ENCODE measurements at places on chromosomes 7 and 10. TPM values are rescaled to one million over a fixed set of nuclear protein-coding genes. Genes with fewer than 3 reads are reported as not detected.
A peak's percentile ranks its signal among the peaks of the same experiment; 100 is the strongest.

DNA sequence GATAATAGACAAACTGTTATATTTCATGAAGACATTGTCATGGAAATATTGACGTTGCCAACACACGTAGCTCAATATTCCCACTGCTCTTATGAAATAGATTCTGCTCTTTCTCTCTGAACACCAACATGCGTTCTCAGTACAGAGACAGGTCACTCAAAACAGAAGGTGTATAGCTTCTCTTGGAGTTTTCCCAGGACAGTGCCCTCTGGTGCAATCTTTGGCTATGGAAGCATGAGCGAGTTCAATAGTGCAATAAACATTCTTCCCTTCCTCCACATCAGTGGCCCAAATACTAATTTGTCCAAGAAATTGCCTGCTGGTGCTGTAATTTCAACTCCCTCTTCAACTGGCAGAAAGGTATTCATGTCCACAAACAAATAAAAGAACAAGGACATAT, 145.3 kb downstream of the MAGI2 start:
- no peak for DNase-seq

GRCh38 chr10:56348101-56348500, 13.0 kb downstream of the ZWINT start:
- DNase-seq, result no peak

Gene TRIL
- under 0.01 TPM for total RNA-seq

- no peak for DNase-seq
Observed at GRCh38 chr10:96263669-96264068, 7.7 kb downstream of the BLNK start.

GRCh38 chr10:29841724-29842649, 207.2 kb upstream of the SVIL start:
- peak; percentile 34 for DNase-seq

Gene PPP3CB
- 40.0 TPM for total RNA-seq

GRCh38 chr7:16189026-16189715, 232.2 kb downstream of the CRPPA start:
- peak; percentile 2 for DNase-seq

Gene C10orf90
- total RNA-seq, result not detected

Gene RSPH10B
- total RNA-seq, result not detected

Gene NPC1L1
- not detected for total RNA-seq
